NCI-H2107 (cell line): ENCODE measurements at places on chromosomes 5 and 9.

DNA sequence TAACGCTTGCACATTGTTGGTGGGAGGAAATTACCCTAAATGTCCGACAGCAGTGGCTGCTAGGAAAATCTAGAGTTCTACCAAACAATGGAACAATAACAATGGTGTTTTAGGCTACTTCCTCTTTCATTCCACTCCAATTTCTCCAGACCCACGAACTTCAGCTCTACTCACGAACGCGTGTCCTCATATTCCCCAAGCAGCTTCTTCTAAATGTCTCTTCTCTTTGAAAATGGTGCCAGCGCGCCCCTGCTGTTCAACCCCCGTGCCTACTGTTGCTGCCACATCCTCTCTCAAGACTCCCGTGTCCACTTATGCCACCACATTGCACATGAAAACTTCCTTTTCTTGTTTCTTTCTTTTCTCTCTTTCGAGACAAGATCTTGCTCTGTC is 25.6 kb downstream of the OR2V2 start:
- DNase-seq, result no peak

DNA sequence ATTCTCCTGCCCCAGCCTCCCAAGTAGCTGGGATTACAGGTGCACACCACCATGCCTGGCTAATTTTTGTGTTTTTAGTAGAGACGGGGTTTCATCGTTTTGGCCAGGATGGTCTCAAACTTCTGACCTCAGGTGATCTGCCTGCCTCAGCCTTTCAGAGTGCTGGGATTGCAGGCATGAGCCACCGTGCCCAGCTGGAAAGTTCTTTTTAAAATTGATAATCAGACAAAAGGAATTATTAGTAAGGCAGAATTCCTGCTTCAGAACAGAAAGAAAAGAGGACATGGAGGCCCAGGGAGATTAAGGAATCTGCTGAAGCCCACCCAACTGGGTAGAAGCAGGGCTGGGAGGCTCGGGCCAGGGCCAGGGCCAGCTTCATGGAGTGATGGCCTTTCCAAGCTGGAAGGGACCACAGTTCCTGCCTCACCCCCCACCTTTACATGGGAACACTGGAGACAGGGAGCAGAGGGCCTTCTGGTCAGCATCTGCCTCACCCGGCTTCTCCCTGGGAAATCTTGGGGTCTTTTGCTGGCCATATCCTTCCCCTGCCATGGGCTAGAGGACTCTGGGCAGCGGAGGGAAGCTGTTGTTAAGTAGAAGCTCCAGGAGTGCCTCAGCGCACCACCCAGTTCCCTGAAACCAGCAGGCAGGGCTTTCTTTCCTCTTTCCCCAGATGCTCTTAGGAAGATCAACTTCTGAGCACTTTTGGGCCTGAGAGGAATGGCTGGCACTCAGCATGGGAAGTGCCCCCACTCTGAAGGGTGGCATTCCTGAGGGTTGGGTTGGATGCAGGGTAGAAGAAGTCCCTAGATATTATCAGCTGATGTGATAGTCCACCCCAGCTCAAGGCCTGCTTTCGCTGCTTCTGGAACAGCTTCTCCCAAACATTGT is 70.1 kb downstream of the RGS3 start:
- DNase-seq, result no peak

DNA sequence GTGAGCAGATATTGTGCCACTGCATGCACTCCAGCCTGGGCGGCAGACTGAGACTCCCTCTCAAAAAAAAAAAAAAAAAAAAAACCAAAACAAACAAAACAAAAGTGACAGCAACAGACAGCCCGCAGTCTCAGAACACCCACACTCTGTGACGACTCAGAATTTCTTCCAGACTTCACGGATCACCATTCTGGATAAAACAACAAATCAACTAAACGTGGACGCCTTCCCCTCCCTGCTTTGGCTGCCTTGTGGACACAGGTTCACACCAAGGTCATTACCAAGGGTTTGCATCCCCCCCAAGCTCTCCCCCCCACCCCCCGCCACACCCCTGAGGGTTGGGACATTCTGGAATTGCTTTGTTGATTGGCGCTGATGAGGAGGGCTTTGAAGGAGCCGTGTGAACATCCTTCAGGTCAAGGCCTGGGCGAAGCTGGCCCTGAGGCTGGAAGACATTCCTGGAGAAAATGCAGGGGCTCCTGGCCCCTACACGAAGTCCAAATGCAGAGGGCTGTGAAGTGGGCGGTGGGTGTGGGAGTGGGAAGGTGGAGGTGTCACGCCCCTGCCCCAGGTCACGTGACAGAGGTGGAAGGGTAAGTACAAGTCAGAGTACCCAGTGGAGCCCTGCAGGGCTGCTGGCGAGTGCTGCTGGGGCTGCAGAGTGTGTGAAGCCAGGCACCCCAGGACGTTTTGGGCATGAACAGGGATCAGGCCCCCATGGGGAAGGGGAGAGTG is 10.1 kb downstream of the LCN10 start:
- DNase-seq, result no peak

- DNase-seq, result no peak
Measured at GRCh38 chr5:160555581-160555970, 133.9 kb downstream of the PTTG1 start.

GRCh38 chr9:132969783-132970182 is 8.7 kb upstream of the GFI1B start:
- DNase-seq, result no peak

- DNase-seq, result no peak
Measured at GRCh38 chr5:89435347-89435746, 552.4 kb upstream of the MEF2C start.

GRCh38 chr5:144304688-144305087 is 134.0 kb downstream of the KCTD16 start:
- no peak for DNase-seq
